ENCODE measurements at places on chromosomes 5 and 9. TPM values are rescaled to one million over a fixed set of nuclear protein-coding genes. Genes with fewer than 3 reads are reported as not detected.

The IRGM gene
- not detected for total RNA-seq

- no peak for DNase-seq
These were observed 77.0 kb downstream of the VCAN start for GRCh38 chr5:83548581-83548980.

GRCh38 chr5:108523360-108523759, 141.5 kb upstream of the FBXL17 start:
- no peak for DNase-seq

GRCh38 chr9:104774831-104775573, 11.1 kb downstream of the NIPSNAP3B start:
- DNase-seq = no peak

The PRR7 gene
- 58.8 TPM for total RNA-seq

The NR3C1 gene
- total RNA-seq = 35.3 TPM

- no peak for DNase-seq
These were observed 347.2 kb upstream of the CD180 start for GRCh38 chr5:67543720-67544270.

DNA sequence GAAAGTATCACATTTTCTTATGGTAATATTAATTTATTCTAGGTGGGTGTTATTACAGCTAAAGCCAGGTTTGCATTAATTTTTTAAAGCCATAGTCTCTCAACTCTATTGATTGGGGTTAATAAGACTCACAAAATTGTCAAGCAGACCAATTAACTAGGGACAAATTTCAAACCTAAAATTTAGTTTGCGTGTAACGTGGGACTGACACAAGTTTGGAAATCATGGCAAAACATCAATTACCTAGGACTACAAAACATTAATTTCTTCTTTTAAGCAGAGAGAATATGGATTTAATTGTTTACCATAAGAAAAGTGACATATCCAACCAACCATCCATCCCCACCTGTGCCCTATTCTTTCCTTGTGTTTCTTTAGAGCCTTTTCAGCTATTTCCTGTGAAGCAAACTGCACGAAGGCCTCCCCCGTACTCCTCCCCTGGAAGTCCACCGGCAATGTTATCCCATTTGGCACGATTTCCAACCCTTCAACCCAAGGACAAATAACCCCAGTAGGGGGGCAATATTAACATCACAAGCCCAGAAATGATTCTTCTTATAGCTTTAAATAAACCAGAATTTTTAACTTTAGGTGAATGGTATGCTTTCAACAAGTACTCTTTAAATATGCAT, 4.4 kb downstream of the HNRNPH1 start:
- DNase-seq = no peak

GRCh38 chr5:115599502-115599901, 2.8 kb downstream of the TICAM2 start:
- DNase-seq = no peak

DNA sequence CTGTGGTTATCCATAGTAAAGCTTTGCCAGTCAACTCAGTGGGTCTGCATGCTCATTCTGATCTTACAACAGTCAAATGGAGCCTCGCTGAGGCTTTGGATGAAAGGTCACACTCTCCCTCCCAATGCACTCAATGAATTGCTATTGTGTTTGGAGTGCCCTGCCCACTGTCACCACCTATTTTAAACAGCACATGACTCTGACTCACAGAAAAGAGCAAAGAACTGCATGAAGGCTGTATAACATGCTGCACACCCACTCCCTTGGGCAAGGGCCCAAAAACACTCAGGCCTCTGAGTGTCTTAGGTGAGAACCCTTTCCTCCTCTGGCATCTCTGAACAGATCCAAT, 118.7 kb upstream of the CCDC112 start:
- DNase-seq = peak; percentile 71

- DNase-seq = no peak
These were observed 186.5 kb downstream of the LURAP1L start for GRCh38 chr9:12961276-12961809.

The PROB1 gene
- 0.17 TPM for total RNA-seq

The KCNV2 gene
- not detected for total RNA-seq

- DNase-seq = peak; percentile 52
These were observed 48.4 kb downstream of the GPR21 start for GRCh38 chr9:123081824-123082223.

The ACOT12 gene
- total RNA-seq = not detected

GRCh38 chr9:136455043-136456002, 15.7 kb upstream of the INPP5E start:
- DNase-seq = no peak

DNA sequence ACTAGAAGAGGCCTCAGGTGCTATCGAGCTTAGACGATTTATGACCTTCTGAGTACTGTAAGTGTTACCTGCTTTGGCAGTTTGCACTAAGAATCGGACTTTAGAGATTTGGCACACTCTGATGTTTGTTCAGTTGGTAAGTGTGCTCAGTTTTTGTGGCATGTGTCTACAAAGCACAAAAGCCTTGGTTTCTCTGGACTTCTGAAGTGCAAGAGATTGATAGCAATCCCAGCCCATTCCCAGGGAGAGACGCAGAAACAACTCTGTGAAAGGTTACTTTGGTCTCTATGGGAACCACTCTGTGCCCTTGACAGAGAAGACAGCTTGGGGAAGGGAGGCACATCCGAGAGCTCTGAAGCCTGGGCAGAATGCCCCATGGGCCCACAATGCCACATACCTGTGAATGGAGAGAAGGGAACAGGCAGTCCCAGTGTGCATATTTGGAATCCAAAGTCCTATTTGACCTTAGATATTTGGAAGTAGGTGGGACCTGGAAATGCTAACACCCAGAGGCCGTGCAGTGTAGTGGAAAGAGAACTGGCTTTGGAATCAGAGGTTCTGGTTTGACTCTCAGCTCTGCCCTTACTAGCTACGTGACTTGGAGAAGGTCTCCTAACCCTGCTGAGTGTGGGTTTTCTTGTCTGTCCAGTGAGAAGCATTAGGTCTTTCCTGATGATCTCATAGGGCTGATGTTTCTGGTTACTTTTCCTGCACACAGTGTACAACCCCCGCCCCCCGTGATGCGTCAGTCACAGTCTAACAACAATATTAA, 194.3 kb upstream of the VLDLR start:
- no peak for DNase-seq

The LCN9 gene
- not detected for total RNA-seq

DNA sequence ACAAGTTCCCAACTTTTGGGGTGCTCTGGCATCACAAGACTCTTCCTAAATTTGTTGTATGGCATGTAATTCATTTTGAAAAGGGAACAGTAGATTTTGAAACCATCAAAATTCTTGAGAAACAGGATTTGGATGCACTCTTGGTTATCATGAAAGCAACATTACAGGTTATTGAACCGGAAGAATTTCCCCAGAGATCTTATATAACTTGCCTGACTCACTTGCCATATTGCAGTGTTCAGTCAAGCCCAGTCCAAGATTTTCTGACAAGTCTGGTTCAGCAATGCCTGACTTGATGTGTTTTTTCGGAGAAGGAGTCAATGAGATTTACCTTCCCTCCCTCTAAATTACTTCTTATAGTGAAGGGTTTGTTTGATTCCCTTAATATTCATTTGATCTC, 32.0 kb downstream of the SMIM15 start:
- no peak for DNase-seq

DNA sequence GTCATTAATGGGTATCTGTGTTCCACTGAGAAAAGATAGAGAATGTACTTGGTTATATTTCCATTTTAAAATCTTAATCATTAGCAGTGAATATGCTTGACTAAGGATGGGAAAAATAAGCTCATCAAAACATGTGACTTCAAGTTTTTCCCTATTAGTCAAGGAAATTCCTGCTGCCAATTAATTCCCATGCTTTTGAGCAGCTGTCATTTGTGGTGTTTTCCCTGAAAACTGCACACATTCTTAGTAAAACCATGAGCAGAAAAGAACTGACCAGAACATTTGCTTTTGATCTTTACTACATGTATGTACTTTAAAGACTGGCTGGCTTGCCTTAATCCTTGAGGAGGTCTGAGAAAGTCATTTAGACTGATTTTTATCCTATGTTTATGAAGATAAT, 75.2 kb downstream of the AOPEP start:
- DNase-seq = peak; percentile 54

The TMEM161B gene
- 15.9 TPM for total RNA-seq

DNA sequence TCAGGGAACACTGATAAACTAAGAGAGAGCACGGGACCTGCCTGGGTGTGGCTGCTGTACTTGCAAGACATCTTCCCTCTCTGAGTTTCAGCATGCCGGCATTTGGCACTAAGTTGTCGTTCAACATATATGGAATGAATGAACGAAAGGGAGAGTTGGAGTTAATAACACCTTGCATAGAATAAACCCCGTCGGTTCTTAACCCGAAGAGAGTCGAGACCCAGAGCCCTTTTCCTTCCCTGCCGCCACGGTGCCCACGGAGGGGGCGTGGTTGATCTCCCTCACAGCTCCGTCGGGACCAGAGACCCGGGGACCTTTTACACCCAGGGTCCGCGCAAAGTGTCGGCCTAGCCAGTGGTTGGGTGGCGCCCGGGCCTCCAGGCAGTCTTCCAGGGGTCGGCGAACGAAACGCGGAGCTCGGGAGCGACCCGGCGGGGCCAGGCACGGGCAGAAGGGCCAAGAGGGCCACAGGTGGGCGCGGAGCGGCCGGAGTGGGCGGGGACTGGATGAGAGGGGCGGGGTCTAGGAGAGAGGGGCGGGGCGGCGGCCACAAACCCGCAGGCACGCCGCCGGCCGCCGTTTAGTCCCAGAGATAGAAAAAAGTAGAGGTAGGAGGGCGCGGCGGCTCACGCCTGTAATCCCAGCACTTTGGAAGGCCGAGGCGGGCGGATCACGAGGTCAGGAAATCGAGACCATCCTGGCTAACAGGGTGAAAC, 735 bp upstream of the RPL26L1 start:
- DNase-seq = peak; percentile 70

DNA sequence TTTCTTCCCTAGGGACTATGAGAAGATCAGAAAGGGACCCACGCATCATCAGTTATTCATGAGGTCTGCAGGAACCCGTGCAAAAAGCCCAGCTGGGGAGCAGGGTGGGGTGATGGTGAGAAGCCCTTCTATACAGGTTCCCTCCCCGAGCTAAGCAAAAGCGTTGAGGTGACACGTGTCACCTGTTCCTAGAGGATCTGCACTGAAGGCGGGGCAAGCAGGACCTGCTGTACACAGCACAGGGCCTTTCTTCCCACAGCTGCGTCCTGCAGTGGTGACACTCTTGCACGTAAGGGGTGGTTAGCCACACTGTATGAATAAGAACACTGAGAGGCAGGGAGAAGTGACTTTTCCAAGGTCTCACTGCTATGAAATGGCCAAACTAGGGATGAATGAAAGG, 37.2 kb upstream of the SH3PXD2B start:
- DNase-seq = no peak

The PCDHB2 gene
- total RNA-seq = 0.41 TPM

GRCh38 chr5:143124593-143124992, 278.9 kb downstream of the NR3C1 start:
- DNase-seq = no peak

The SOHLH1 gene
- total RNA-seq = not detected

The LYRM7 gene
- 7.0 TPM for total RNA-seq

GRCh38 chr9:35760651-35761050, 6.6 kb upstream of the MSMP start:
- DNase-seq = peak; percentile 42

GRCh38 chr5:134420343-134420742, 8.7 kb upstream of the CDKN2AIPNL start:
- DNase-seq = peak; percentile 38

DNA sequence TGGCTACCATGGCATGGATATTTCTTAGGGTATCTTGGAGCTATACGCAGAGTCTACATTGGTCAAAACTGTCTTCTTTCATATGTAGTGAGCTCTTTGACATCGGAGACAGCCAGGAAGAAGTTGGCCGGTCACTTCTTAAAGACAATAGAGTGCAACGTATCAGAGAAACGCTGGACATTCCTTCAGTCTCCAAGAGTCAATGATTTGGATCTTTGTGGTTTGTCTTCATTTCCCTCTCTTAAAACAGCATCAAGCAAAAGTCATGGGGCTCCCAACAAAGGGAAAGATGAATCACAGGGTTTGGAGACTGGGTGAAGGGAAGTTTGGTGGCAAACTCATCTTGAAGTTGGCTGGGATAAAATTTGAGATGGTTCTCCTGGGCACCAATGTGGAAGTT, 320.1 kb downstream of the AGTPBP1 start:
- DNase-seq = no peak

DNA sequence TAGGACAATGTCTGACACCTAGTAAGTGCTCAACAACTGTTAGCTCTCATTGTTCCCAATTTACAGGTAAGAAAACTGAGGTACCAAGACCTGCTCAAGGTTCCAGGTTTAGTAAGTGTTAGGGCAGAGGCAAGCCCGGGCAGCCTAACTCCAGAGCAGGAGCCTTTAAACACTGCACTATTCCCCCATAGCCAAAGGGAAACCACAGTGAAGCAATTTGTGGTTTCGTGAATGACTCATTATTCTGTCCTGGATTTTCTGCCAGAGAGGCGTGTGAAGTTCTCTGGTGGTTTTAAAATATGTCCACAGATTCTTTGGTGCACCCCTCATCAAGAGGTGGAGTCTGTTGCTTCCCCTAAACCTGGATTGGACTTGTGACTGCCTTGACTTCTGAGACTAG, 1.0 kb upstream of the MCC start:
- DNase-seq = peak; percentile 98

The PCDHGA2 gene
- 1.1 TPM for total RNA-seq

The ISL1 gene
- total RNA-seq = not detected

GRCh38 chr5:100406640-100407039, 128.5 kb upstream of the FAM174A start:
- no peak for DNase-seq

DNA sequence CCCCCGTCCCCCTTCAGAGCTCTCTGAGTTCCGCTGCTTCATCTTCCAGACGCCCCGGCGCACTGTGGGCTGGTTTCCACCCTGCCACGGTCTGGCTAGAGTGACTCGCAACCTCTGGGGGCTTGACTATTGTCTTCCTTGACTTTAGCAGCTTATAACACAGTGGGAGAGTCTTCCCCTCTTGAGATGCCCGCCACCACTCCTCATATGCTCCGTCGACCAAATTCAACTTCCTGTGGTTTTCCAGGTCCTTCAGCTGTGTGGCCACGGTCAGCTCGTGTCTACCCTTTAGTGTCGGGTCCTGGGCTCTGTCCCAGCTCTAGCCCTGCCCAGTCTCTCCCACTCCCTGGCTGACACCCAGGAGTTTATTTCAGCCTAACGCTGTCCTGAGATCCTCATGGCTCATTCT, 28.2 kb upstream of the NCS1 start:
- DNase-seq = peak; percentile 8

GRCh38 chr9:137776306-137776995, 101.1 kb upstream of the CACNA1B start:
- DNase-seq = no peak

DNA sequence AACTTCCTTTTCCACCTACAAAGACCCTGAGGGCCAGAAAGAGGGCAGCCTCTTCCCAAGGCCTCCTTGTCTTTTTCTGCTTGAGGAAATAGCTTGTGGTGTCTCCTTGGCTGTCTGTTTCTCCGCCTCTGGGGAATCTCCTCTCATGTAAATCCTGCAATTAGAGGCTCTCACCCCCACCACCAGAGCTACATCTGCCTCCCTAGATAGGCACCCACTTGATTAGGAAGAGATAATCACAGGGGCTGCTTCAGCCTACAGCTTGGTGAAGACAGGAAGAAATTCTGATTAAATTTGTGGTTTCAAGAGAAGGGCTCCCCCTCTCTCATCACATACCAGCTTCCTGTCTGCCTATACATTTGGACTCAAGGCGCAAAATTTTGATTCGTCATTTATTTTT, 75.6 kb downstream of the TLR4 start:
- DNase-seq = no peak
